ENCODE measurements at places on chromosomes 6 and 20.
A peak's percentile ranks its signal among the peaks of the same experiment; 100 is the strongest.

DNA sequence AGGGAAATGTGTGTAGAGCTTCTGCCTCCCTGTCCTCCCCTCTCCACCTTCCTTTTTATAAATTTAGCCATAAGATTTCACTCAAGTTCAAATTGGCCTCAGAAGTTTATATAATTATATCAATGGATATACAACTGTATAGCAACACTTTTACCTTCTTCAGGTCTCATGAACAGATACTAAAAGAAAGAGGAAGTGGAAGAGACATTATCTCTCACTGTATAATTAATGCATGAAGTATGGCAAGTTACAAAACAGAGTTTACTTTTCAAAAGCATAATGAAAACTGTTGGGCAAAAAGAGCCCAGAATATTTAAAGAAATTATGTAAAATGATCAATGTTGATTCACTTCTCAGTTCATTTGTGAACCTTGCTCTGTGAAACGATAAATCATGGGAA, 99.7 kb downstream of the PDE7B start:
- no peak for DNase-seq

GRCh38 chr6:44667226-44667625, 279.7 kb downstream of the CDC5L start:
- DNase-seq: no peak

DNA sequence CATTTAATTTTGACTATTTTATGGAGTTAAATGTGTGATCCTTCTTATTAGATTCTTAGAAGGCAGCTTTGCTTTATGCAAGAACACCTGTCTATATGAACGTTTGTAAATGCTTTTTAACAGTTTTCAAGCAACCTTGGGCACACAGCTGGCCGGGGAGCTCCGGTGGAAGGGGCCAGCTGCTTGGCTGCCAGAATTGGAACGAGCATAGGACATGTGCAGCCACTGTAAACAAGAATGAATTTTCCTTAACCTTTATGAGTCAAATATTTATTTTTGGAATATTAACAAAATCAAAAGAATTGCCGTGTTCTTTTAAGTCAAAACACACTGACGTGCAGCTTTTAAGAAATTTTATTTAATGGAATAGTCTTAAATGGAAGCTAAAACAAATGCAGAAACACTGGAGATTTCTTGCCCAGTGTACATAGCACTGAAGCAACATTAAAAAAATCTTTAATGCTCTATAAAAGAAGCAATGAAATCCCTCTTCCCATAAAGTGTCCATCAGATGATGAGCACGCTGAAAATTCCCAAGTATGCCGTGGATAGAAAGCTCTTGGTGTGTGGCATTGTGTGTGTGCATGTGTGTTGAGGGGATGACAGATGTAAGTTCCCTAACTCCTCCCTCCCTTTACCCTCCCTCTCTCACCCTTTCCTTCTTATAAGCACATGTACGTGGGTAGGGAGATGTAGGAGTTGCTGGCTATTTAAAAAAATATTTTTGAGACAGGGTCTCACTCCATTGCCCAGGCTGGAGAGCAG, 208.9 kb upstream of the EXOC2 start:
- peak; percentile 34 for DNase-seq

DNA sequence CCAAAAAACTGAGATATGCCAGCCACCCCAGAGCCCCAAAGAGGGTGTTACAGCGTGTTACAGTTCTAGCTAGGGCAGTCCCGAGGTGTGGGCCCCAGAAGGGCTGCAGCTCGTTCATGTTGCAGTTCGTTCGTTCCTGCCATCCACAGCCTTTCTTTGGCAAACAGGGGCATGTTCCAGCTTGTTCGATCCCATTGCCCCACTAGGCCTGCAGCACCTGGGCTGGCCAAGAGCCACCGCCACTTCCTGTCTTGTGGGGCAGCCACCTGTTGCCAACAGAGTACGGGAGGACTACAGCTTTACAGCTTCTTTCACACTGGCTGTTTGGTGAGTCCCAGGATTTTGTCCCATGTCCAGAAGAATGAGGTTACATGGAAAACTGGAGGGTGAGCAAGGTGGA, 198.1 kb downstream of the MMUT start:
- DNase-seq: no peak

- DNase-seq: no peak
These were observed 28.4 kb upstream of the MAS1L start for GRCh38 chr6:29516108-29516507.

DNA sequence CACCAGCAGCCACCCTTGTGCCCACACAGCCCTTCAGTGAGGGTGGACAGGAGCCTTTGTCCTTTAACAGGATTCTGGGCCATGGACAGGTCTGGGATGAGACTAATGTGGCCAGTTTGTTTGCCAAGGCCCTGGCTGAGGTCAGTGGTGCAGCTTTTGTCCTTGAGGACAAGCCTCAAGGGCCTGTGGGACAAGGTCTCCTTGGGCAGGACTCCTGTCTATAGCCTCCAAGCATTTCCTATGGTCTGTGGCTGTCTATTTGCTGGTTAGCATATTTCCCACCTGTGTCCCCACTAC, 44.1 kb downstream of the SUN5 start:
- no peak for DNase-seq

GRCh38 chr6:293193-294174, 1.2 kb downstream of the DUSP22 start:
- DNase-seq: no peak

- DNase-seq: no peak
These were observed 41.6 kb upstream of the RAB23 start for GRCh38 chr6:57263739-57264138.

DNA sequence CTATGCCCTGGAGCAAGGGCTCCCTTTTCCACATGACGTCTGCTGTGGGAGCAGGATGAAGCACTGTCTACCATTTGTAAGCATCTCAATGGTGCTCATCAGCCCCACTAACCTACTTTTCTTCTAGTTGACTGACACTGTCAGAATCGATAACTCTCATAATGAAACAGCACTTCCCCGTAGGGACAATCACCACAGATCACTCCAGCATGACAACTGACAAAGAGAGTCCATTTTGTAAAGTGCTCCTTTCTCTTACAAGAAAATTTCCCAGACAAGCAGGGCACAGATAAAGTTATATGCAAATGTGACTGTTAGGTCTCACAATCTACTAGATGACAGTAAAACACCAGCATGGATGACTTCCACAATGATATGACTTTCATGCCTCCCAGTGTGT, 46.4 kb downstream of the HEBP2 start:
- no peak for DNase-seq

GRCh38 chr20:47970282-47970903, 185.1 kb upstream of the SULF2 start:
- no peak for DNase-seq

DNA sequence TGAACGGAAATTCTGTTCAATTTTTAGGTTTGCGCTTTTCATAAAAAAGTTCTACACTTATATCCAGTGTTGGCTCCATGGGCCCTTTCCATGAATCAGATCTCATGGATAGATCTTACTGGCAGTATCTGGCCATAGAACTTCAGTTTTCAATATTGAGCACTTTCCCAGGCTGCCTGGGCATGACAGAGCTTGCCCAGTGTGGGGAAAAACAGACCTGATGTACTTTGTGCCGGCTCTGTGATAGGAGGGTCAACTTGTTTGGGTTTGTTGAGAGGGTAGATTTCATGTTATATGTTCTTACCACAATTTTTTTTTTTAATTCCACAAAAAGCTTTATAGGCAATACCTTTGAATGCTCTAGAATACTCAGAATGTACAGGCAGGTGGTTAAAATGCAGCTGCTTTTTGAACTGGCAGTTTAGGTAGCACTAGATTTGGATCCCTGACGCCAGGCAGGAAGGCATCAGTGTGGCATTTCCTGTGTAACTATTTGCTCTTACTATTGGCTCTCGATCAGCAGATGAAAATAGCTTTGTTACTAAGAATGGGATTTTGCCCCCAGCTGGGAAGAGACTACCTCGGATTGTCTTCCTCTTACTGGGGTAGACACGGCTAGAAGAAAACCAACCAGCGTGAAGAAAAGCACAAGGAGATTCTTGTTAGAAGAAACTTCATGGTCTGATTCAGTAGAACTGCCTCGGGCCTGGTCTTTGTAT, 404.9 kb upstream of the SOX4 start:
- DNase-seq: no peak

- peak; percentile 5 for DNase-seq
These were observed 36.2 kb upstream of the BAG2 start for GRCh38 chr6:57135885-57136284.

DNA sequence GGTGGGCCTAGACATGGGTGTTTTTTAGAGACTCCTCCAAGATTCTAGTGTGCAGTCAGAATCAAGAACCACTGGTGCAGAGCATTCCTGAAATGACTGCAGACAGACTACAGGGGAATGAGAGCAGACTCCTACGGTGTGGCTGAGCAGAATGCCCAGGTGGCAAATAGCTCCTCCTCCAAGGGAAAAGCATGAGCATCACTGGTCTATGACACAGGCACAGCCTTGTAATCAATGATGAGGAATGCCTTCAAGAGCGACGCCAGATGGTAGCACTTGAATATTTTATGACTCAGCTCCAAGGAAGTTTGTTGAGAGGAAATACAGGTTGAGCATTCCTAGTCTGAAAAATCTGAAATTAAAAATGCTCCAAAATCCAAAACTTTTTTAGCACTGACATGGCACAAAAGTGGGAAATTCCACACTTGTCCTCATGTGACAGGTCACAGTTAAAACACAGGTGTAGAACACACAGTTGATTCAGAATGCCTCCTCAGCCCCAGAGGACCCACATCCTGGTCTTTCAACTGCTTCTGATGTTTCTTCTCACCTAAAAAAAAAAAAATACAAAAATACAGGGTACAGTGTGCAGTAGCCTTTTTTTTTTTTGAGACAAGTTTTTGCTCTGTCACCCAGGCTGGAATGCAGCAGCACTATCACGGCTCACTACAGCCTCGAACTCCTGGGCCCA, 10.6 kb upstream of the FAM8A1 start:
- no peak for DNase-seq

Data from stomach (tissue), 19 donors.